SJSA1 (cell line): ENCODE measurements at places on chromosomes 3 and 15.

GRCh38 chr3:14806641-14807263 is 12.0 kb upstream of the FGD5 start:
- no peak for DNase-seq

- no peak for DNase-seq
Measured at GRCh38 chr3:97691354-97691753, 73.2 kb upstream of the ARL6 start.

GRCh38 chr15:76056931-76057330 is 2.9 kb upstream of the TMEM266 start:
- no peak for DNase-seq

GRCh38 chr15:64158363-64159134 is 4.3 kb downstream of the PPIB start:
- no peak for DNase-seq

- DNase-seq, result no peak
Measured at GRCh38 chr3:20837676-20838302, 651.8 kb upstream of the SGO1 start.

- no peak for DNase-seq
Measured at GRCh38 chr15:60708684-60709083, 229.7 kb upstream of the ICE2 start.

GRCh38 chr3:81545572-81545971 is 215.9 kb downstream of the GBE1 start:
- no peak for DNase-seq

- DNase-seq, result no peak
Measured at GRCh38 chr15:66993874-66994696, 71.3 kb upstream of the SMAD3 start.

DNA sequence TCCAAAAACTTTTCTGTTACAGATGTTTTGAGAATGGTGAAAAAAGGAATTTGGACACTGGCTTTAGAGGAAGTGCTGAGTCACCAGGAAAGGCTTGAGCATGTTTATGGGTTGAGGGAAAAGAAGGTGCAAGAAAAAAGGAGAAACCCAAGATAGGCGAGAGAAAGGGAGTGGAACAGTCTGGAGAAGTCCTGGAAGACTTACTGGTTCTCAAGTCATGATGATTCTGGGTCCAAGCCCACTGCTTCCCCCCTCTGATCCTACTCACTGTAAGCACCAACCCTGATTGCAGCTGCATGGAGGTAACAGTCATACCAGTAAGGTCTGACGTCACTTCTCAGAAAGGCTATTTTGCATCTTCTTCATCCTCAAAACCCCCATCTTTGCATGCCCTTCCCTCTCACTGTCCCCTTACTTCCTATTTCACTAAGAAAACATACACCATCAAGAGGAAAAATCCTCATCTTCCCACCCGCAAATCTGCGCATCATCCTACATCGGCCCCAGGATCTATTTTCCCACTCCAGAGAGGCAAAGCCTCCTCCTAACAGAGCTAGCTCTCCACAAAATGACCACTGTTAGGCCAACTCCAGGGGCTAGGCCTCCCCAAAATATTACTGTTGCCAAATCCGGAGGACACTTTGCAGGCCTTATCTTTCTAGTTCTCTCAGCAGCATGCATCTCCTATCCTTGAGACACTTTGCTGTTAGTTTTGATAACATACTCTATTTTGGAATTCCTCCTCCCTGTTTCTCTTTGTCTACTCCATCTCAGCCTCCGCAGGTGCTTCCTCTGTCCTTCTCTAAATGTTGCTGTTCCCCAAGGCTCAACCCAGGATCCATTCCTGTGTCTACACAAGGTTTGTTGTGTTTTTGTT is 3.2 kb upstream of the ATP13A3 start:
- peak; percentile 31 for DNase-seq

- DNase-seq, result no peak
Measured at GRCh38 chr3:150727653-150728502, 24.2 kb upstream of the ERICH6 start.

- DNase-seq, result no peak
Measured at GRCh38 chr3:112688819-112689218, 47.9 kb upstream of the CCDC80 start.

DNA sequence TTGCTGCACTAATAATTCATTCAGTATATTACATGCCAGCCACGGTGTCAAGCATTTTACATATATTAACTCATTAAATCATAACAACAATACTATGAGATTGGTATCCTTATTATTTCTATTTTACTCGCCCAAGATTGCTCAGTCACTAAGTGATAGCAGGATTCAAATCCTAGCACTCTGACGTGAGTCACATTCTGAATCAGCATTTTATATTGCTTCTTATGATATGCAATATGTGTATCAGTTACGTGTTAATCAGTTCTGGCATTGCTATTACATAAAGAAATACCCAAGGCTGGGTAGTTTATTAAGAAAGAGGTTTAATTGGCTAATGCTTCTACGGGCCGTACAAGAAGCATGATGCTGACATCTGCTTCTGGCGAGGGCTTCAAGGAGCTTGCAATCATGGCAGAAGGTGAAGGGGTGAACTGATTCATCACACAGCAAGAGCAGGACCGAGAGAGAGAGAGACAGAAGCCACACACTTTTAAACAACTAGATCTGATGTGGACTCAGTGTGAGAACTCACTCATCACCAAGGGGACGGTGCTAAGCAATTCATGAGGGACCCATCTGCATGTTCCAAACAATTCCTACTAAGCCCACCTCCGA is 166.5 kb upstream of the TMCO5A start:
- DNase-seq, result no peak

- no peak for DNase-seq
Measured at GRCh38 chr3:65641045-65641444, 397.7 kb downstream of the MAGI1 start.

GRCh38 chr15:25501828-25502446 is 63.1 kb upstream of the UBE3A start:
- peak; percentile 10 for DNase-seq

DNA sequence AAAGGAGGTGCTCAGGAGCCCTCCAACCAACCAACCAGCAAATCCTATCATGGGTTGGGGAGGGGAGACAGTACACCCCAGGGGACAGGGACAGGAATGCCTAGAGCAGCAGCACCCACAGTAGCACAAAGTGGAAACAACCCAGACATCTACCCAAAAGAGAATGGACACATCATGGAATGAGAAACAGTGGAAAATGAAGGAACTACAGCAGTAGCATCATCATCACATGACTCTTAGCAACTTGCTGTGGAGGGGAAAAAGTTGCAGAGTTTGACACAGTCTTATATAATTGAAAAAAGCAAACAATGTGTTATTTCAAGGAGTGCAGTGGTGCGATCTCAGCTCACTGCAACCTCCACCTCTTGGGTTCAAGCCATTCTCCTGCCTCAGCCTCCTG is 11.0 kb downstream of the C3orf22 start:
- no peak for DNase-seq

- no peak for DNase-seq
Measured at GRCh38 chr15:89419370-89419984, 76.9 kb downstream of the RHCG start.

- no peak for DNase-seq
Measured at GRCh38 chr3:159884661-159885402, 103.8 kb upstream of the IL12A start.

GRCh38 chr15:80866936-80867335 is 87.8 kb downstream of the CEMIP start:
- no peak for DNase-seq

- DNase-seq, result peak; percentile 74
Measured at GRCh38 chr3:14371573-14372474, 30.6 kb upstream of the SLC6A6 start.

GRCh38 chr3:16606398-16606797 is 1.2 kb upstream of the DAZL start:
- DNase-seq, result no peak

GRCh38 chr3:30766522-30766921 is 127.9 kb downstream of the GADL1 start:
- no peak for DNase-seq

DNA sequence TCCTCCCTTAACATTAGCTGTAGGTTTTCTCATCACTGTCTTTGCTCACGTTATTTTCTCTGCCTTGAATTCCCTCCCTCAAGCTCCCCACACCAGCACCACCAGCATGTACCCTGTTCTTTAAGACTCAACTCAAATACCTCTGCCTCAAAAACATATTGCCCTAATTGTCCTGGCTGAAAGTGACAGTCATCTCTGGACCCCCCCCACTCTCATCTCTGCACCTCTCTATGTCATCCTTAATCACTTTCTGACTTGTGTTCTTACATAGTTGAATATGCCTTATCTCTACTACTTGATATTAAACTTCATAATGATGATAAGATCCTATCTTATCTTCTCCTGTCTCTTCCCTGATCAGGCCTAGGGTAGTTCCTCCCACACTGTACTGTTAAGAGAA is 345.2 kb upstream of the TPRG1 start:
- DNase-seq, result no peak

DNA sequence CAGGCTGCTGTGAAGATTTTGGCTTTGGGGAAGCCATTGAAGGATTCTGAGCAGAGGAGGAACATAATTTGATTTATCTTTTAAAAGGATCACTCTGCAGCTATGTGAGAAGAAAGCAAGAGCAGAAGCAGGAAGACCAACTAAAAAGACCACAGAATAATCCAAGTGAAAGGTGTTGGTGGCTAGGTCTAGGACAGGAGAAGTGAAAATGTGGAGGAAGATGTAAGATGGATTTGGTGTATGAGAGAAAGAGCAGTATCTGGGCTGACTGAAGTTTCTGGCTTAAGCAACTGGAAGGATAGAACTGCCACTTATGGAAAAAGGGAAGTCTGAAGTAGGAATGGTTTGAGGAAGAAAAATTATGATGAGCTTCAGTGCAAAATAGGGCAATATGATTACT is 62.0 kb downstream of the SFMBT1 start:
- no peak for DNase-seq

GRCh38 chr3:126679318-126679751 is 24.4 kb upstream of the TXNRD3 start:
- peak; percentile 83 for DNase-seq

GRCh38 chr3:159185443-159186050 is 383.7 kb downstream of the MFSD1 start:
- no peak for DNase-seq

GRCh38 chr15:88323976-88324740 is 67.6 kb upstream of the NTRK3 start:
- DNase-seq, result no peak

GRCh38 chr3:129016356-129016719 is 15.2 kb downstream of the EFCC1 start:
- DNase-seq, result no peak

DNA sequence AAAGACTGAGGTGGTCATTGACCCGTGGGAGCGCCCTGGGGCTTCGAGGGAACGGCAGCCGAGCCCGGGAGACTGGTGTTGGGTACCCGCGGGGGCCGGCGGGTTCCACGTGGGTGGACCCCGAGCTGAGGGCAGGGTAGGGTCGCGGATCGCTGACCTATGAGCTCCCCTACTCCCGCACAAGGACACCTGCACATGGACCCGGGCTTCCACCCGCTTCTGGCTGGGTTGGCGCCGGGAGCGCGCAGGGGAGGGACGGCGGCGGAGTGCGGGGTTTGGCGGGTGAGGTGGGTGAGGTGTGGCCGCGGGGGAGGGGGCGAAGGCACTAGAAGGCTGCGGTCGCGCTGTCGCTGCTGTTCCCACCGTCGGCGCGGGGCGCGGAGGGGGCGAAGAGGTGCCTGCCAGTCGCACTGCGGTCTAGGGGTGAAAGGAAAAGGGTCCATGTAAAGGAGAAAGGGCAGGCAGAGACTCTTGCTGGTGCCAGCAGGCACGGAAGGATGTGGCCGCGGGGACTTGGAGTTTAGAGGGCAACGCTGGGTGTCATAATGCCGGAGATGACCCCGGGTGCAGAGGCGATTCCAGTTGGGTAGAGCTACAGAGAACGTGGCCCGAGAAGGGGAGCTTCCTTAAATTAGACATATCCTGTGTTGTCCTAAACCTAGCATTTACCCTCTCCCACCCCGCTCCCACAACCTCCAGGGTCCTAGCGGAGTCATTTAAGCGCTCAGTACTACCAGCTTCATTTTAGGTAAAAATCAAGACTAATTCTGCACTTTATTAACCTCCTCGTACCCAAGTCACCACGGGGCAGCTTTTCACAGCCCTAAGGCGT is 245.9 kb upstream of the TOPAZ1 start:
- no peak for DNase-seq

DNA sequence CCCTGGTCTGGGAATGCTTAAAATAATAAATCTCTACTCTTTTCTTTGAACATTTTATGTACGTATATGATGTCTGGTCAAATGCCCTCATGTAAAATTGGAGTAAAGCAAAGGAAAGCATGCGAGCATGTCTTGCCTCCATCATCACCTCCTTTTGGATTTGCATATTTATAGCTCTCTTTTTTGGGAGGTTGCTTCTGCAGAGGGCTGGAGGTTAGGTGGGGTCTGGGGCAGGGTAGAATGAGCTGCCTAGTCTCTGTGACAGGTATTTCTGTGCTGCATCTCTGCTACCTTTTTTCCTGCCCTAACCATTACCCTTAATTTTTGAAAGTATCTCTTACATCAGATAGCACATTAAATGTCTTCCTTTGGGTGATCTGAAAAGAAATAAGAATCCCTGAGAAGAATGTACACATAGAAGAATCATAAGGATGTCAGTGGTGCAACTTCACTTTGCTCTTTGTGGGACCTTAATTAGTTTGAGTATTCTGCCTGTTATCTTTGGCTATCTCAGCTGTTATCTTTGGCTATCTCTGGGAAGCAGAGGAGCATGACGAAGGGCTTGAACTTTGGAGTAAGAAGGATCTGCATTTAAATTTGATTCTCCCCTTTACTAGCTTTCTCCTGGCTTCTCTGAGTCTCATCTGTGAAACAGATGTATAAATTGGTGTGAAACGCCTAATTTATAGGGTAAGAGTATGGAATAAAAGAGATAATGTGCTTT is 40.2 kb downstream of the PPM1L start:
- no peak for DNase-seq

GRCh38 chr3:69305011-69305410 is 80.9 kb downstream of the FRMD4B start:
- DNase-seq, result no peak

- no peak for DNase-seq
Measured at GRCh38 chr15:42062284-42062806, 32.0 kb downstream of the PLA2G4D start.

GRCh38 chr15:42820811-42821210 is 83.9 kb upstream of the CDAN1 start:
- no peak for DNase-seq

- no peak for DNase-seq
Measured at GRCh38 chr15:74783808-74784175, 1.9 kb downstream of the CSK start.

DNA sequence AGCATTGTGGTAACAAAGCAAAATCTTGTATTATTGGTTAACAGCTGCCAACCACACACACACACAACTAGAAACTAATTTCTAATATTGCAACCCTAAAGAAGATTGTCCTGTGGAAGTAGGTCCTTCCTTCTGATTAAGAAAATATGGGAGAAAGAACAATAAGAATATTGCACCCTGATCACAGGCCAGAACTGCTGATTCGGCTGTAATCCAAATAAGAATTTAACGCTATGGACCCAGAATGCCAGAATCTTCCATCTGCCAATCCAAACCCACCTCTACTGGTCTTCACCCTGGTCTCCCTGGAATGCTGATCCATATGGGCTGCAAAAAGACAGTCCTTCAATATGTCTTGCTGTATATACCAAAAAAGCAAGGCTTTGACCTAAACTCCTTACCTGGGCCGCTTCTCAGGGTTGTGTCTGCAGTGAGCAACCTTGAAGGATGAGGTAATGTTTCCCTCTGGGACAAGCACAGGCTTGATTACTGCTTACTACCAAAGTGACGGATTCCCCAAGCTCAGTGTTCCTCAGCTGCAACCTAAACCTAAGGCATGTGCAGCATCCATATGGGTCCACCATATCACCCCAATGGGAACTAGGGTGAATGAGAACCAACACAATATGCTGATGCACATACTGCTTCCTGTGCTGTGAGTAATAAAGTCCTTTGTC is 8.0 kb downstream of the CCDC14 start:
- no peak for DNase-seq

- DNase-seq, result no peak
Measured at GRCh38 chr15:64739156-64739555, 36.2 kb downstream of the RBPMS2 start.
